SJCRH30 (cell line): ENCODE measurements at places on chromosomes 4 and X.

DNA sequence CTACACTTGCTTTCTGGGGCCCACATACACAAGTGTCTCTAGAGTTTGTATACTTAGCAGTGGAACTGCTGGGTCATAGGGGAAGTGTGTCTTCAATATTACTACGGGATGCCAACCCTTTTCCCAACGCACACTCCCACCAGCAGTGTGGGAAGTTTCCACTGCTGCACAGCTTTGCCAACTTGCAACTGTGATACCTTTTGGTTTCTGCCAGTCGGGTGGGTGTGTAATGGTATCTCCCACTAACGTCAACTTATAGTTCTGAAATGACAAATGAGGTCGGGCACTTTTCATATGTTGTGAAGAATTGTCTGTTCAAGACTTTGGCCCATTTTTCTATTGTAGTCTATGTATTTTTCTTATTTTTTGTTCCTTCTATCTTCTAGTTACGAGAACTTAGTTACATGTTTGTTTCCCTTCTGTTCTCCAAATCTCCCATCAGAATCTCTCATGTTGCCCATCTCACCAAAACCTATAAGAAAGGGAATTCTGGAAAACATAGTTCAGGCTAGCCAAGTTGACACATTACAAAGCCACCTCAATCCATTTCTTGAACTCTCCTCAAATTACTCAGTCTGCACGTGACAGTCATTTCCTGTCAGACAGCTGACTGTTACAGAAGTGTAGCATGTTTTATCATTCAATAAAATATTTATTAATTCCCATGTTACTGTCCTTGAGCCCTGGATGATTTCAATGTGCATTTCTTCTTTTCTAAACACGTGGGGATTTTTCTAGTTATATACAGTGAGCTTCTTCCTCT is 30.7 kb downstream of the PNMA6E start:
- DNase-seq = no peak

DNA sequence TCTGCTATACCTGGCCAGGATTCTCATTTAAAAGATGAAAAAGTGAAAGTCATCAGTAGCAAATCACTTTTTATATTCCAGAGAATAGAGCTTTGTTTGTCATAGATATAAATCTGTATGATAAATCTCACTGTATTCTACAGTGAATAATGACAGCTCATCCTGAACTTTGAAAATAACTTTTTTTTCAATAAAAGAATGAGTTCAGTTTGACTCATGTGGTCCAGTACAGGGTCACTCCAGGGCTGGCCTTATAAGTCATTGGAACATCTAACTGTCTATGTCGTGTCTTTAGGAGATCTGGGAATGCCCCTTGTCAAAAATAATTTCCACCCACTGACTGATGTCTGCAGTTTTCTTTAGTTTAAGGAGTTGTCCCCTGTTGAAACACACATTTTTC is 18.5 kb upstream of the CXCL8 start:
- no peak for DNase-seq

DNA sequence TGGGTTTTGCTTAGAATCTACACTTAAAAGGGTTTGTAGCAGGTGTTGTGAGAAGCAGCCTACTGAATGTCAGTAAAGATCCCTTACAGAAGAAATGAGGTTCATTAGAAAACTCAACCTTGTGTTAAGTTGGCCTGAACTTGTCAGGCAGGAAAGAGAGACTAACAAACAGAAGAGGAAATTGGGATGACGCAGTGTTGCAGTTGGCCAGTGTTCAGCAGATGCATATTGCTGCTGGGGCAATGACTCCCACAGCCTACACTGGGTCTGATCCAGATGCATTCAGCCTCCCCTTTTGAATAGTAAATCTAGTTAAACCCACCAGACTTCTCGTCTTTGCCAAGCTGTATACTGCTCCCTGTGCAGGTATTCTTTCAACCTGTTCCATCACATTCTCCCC is 409.4 kb downstream of the UBE2NL start:
- DNase-seq = no peak

DNA sequence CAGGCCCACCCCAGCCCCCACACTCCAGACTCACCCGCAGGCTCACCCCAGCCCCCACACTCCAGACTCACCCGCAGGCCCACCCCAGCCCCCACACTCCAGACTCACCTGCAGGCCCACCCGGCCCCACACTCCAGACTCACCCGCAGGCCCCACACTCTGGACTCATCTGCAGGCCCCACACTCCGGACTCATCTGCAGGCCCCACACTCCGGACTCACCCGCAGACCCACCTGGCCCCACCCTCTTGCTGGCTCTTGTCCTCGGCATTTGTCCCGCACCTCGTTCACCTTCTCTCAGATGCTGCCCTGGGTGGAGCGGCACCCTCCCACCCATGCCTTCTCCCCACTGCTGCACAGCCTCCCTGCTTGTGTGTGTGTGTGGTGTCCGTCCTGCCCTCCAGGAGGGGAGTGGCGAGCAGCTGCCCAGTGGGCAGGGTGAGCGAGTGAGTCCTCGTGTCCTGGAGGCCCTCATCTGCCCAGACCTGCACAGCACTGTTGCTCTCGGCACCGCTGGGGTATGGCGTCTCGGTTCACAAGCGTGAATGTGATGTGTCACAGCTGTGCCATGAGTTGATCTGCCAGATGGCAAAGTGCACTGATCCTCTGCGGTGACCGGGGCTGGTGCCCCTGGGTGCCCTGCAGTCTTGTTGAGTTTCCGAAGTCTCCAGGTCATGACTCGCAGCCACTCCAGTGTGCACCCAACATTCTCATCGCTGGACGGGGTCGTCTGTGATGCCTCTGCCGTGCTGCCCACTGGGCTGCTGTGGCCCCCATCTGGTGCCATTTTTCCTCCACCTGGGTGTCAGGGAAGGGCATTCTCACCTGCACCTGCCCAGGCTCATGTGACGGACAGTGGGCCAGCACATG is 27.7 kb downstream of the MAEA start:
- no peak for DNase-seq

- DNase-seq = no peak
Measured at GRCh38 chr4:146063143-146063542, 112.4 kb upstream of the LSM6 start.

DNA sequence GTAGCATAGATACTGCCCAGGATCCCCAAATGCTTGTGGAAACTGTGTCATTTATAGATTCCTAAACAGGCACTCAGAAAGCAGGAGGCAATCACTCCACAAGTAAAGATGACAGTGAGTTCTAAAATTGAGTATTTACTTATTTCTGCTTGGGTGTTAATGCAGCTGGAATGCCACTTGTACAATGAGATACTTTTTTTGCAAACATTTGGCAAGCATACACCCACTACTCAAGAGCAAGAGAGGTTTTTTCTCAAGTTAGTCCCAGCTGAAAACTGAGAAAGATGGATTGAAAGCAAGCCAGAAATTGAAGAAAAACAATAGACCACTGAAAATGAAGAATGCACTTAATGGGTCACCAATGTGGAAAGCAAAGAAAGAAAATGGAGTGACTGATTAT is 22.5 kb downstream of the GABRA3 start:
- DNase-seq = no peak

GRCh38 chrX:23789386-23790154 is 6.6 kb downstream of the SAT1 start:
- no peak for DNase-seq

DNA sequence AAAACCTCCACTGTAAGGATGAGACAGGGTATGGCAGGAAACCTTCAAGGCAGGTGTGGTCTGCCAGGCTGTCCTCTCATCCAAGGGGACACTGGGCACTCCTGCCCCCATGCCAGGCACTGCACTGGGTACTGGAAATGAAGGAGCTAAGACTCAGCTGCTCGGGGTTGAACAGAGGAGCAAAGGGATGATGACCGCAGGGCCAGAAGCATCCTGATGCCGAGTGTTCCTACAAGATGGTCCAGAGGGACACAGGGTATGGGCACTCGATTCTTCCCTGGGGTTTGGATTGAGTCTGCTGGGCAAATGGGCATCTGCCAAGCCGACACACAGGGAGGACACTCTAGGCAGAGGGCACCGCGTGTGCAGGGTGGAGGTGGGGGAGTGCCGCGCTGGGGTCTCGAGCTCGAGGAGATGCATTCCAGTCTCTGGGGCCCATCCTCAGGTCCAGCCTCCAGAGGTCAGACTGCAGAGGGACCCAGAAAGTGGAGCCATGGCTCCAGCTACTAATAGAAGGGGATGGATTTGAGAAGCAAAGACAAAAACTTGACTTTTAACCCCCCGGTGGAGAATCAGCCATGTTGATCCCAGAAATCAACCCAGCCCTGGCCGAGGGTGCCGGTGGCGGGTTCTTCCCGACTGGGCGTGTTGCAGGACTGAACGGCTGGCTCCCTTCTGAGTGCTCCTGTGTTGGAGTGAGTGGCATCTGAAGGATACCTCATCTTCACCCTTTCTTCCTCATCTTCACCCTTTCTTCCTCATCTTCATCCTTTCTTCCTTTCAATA is 247.0 kb downstream of the AFAP1 start:
- DNase-seq = no peak

DNA sequence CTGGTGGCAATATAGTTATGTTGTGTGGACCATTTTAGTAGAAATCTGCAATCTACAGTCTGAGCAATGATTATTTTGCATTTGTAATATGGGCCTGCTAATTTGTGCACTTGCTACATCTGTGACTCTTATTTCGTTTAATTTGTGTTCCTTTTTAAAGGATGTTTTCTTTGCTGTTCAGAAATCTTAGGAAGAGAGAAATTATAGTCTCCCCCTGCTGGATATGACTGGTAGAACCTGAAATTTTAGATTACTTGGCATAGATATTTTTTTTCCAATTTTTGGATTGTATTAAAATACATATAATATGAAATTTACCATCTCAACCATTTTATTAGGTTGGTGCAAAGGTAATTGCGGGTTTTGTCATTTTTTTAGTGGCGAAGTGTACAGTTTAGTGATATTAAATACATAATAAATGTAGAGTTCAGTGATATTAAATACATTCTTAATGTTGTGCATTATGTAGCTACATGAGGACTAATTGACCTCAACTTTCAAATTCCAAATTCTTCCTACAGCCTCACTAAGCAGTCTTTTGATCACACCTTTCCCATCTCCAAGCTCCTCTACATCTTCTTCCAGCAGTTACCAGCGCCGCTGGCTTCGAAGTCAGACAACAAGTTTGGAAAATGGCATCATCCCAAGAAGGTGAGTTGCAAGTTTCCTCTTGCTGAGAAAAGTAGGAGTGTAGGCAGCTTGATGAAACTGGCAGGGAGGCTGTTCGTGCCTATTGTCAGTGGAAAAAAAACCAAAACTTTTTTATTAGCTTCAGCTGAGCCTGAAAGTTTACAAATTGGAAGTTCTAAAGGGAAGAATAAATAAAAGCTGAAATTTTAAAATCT is 82.2 kb downstream of the FNIP2 start:
- no peak for DNase-seq

GRCh38 chr4:126957987-126958386 is 674.8 kb upstream of the INTU start:
- DNase-seq = no peak

DNA sequence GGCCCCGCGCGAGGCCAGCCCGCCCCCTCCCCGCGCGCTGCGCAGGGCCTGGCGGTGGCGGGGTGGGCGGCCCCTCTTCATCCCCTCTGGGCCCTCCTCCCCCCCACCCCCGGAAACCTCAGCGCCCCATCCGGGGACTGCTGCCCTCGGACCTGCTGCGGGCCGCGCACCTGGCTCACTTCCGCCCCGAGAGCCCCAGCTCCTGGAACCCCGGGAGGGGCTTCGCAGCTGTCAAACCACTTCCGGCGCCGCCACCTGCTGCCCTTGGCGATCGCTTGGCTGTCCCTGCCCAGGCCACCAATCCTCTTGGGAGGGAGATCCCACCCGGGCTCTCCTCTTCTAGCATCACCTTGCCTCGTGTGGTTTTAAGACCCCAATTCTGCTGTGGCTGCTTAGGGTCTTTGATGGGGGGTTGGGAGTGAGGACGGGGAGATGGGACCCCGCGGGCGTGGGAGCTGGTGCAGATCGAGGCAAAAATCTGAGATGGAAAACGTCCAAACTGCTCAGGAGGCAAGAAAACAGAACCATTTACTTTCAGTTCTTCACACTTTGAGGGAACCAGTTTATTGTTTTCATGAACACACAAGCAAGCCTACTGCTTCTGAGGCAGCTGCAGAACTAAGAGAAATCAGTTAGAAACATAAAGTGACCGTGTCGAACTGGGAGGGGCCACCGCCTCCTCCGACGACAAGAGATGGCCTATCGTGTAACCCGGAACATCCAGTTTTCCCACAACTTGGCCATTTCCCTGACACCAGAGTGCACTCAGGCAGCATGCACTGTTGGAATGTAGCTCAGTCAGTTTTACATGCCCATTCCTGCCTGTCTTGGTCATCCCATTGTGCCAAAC is 754 bp downstream of the MTMR1 start:
- DNase-seq = peak; percentile 90

DNA sequence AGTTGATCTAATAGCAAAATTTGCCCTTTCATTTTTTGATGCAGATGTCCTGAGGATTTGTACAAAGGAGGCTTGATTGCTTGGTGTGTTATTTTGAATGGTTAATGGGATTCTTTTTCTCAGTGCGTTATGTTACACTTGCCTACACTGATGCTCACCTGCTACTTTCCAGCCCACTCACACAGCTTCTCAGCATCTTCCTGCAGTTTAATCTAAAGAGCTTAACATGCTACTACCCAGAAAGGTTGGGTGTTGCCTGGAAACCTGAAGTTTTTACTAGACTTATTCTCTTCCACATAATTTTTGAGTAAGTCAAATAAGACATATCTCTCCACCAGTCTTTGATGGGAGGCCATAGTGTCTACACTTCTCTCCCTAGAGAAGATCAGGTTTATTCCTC is 9.9 kb upstream of the GPR101 start:
- DNase-seq = no peak

- DNase-seq = peak; percentile 1
Measured at GRCh38 chr4:129839687-129840086, 743.7 kb downstream of the C4orf33 start.

- peak; percentile 2 for DNase-seq
Measured at GRCh38 chr4:1203026-1203616, 30.7 kb upstream of the SPON2 start.

DNA sequence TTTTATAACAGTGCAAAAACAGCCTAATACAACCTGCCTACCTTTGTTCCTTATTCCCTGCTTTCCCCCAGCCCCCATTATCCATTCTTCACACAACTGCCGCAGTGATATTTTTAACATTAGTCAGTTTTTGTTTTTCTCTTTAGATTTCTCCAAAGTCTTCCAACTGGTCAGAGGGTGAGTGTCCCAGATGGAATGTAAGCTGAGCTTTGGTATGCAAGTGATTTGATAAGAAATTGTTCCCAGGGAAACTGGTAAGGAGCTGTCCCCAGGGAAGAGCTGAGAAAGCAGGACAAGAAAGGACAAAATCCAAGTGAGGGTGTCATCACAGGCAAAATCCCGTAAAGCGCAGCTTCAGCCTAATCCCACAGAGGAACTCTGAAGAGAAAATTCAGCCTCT is 475.5 kb upstream of the ADGRL3 start:
- DNase-seq = no peak

GRCh38 chrX:37652589-37653231 is 32.9 kb upstream of the XK start:
- no peak for DNase-seq

GRCh38 chr4:38856524-38857337 is at the start of gene TLR6:
Gene TLR6 (minus strand): TSS chr4:38856817. CDS start chr4:38829473, 27,344 bp downstream.
- peak; percentile 75 for DNase-seq
